Esophagus muscularis mucosa (tissue), 4 donors: ENCODE measurements at places on chromosomes 4 and X.
A peak's percentile ranks its signal among the peaks of the same experiment; 100 is the strongest.

- no peak for DNase-seq
Observed at GRCh38 chr4:159209249-159209648, 106.4 kb downstream of the RAPGEF2 start.

- DNase-seq, result peak; percentile 50
Observed at GRCh38 chr4:152606753-152607152, 70.9 kb upstream of the FBXW7 start.

- DNase-seq, result no peak
Observed at GRCh38 chr4:10441512-10441911, 15.7 kb downstream of the ZNF518B start.

DNA sequence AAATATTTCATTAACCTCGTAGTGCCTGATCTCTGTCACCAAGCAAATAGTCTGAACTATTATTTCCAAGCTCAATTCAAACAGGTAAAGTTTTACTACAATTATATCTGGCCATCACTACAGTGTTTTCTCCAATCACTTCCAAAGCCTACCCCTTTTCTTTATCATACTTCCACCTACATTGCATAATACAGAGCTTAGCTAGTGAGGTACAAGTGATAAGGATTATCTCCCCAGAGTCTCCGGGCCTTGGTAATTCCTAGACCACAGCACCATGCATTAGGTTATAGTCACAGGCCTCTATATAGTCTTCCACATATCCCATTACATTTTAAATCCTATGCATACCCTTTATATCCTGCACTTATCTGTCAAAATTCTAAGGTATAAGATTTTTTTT, 154.2 kb downstream of the SNCA start:
- DNase-seq, result no peak

GRCh38 chrX:153336121-153336894, 2.4 kb downstream of the ZNF275 start:
- no peak for DNase-seq

DNA sequence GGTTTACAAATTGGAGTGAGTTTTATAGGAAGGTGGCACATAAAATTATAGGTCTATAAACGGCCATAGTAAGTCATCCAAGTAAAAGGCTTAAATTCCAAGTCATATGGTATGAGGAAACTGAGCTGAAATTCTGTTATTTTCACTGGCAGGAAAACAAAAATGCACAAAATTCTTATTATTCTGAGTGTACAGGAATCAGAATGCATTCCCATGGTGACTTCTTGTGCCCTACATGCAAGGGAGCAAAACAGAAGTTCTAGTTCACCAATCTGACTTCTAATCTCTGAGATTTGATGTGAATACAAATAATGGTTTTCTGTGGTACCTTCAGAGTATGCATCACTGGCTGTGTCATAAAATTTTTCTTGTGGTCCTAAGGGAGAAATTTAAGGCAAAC, 102.9 kb downstream of the CLCN4 start:
- DNase-seq, result no peak

DNA sequence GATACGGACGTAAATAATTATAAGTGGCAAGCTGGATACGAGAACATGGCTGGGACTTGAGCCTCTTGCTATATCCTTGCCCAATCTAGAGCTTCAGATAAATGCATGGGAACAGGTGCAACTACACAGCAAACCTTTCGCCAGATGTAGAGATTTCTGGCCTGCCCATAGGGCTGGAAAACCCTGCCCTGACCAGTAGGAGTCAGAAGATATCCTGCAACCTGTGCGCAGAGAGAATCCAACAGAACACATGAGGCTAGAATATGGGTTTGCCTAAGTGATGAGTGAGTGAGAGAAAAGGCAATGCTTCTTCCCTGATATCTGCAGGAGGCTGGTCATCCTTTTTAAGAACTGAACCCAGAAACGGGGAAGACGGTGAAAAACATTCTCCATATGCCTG, 805.3 kb upstream of the TENM3 start:
- DNase-seq, result no peak

GRCh38 chr4:15159477-15160019, 157.3 kb downstream of the CPEB2 start:
- DNase-seq, result no peak

DNA sequence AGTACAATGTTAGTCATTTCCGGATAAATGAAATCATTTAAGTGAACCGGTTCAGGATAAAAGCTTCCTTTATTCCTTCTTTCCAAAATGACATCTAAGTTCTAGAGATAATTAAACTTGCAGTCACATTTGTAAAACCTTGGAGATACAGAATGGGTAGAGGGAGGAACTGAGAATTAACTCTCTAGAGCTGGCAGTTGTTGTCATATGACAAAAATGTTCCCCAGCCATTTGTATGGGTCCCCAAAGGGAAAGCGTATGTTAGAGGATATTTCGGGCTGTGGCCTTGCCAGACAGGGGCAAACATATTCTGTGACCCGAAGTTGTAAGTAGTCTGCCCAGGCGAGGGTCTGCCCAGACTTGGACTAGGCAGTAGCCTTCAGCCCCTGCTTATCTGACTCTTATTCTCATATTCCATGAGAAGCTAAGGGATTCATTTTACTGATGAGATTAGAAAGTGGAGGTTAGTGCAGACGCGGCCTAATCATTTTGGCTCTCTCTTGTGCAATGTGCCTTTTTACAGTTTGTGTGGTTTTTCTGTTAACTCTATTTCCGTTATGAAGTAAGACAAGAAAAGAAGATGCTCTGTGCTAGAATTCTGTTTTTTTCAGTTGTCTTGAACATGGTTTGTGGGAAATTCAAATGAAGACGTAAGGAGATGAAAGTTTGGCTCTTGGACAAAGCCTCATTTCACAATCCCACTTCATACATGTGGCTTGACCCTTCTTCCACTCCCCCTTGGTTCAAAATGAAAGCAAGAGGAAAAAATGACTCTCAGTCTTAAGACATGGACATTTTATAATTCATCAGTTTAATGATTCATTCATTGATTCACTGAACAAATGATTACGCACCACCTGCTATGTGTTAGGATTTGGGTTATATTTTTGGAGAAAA, 2394.2 kb upstream of the AGA start:
- DNase-seq, result no peak

GRCh38 chr4:35347276-35347675, 897.0 kb downstream of the ARAP2 start:
- no peak for DNase-seq

GRCh38 chrX:66684196-66684595, 45.3 kb upstream of the EDA2R start:
- no peak for DNase-seq

- no peak for DNase-seq
Observed at GRCh38 chr4:143337600-143338287, 1.1 kb downstream of the GAB1 start.

DNA sequence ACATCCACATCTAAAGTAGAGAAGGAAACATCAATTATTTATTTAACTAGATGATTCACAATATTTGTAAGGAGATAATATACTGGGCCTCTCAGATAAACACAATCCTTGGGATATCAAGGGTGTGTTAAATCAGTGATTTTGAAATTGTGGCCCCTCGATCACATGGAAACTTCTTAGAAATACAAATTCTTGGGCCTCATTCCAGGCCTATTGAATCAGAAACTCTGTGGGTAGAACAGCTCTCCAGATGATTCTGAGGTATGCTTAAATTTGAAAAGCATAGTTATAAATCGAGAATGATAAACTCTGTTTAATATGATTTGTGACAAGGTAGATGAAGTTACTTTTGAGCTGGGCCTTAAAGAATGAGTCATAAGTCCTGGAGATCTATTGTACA, 64.3 kb upstream of the GPR174 start:
- no peak for DNase-seq

- DNase-seq, result no peak
Observed at GRCh38 chrX:129777218-129778030, 2.3 kb upstream of the SASH3 start.

DNA sequence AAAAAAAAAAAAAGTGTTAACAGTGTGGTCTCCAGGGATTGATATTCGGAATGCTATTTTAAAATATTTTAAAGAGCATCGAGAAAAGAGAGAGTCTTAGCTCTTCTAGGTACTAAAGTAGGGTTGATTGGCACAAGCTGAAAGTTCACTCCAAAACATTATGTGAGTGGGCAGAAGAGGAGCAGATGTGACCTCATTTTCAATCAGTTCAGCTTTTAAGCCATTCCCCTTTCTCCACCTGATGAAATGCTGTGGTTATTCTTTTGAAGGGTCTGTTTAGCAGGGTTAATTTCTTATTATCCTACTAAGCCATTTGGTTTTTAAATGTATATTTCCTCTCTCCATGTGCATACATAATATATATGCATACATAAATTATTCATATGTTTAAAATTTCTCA, 69.2 kb downstream of the GALNT7 start:
- DNase-seq, result no peak

GRCh38 chrX:123298026-123298425, 113.9 kb downstream of the GRIA3 start:
- no peak for DNase-seq

DNA sequence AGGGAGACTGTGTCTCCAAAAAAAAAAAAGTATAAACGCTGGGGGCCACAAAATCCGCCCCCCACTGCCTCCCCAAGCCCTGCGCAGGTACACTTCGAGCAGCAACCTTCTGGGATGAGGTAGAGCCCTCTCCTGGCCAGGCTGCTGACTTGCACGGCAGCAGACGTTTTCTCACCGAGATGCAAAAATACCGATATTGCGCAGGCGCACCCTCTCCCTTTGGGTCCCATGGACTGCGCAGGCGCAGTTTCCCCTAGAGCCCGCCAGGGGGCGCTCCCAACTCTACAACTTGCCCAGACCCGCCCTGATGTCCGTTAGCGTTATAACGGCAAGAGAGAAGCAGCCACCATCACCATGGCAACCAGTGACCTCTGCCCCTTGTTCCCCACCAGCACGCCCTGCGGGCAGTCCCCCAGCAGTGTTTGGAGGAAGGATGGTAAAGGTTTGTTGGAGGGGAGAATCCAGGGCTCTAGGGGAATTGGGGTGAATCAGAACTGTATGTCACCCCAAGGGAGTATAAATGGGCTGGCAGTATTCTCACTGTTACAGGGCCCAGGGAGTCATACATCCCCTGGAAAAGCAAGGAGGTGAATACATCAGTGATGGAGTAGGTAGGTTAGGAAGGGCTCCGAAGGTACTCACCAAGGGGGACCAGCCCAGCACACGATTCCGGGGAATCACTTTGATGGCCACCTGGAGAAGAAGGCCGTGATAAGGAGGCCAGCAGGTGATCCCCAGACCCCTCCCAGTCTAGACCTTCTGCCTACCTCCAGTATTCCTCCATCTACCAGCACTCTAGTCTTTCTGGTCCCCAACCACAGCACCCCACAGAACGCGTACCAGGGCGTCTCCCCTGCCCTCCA, 1.5 kb downstream of the PIM2 start:
- DNase-seq, result peak; percentile 95

GRCh38 chr4:128427832-128428366, 140.3 kb upstream of the PGRMC2 start:
- DNase-seq, result no peak

GRCh38 chr4:183153190-183153916, 54.3 kb downstream of the WWC2 start:
- DNase-seq, result no peak

- DNase-seq, result no peak
Observed at GRCh38 chr4:152368001-152368400, 167.9 kb downstream of the FBXW7 start.

- no peak for DNase-seq
Observed at GRCh38 chr4:147975325-147975724, 243.4 kb downstream of the ARHGAP10 start.

- no peak for DNase-seq
Observed at GRCh38 chrX:110132450-110133114, 129.7 kb downstream of the TMEM164 start.

GRCh38 chr4:169956091-169956843, 69.9 kb downstream of the MFAP3L start:
- DNase-seq, result no peak

DNA sequence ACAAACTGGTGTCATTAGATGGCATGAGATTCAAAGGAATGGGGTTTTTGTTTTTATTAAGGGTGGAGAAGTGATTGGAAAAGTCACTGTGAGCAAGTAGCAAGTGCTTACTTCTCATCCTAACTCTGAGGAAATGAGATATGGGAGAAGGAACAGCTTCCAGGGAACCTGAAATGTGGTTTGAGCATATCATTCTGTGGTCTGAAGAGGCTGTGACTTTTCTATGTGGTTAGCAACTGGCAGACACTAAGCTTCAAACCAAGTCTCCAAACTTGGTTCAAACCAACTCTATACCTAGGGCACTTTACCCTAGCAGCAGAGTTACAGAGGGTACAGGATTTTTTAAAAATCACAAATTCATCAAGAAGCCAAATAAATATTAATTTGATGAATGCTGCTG, 58.2 kb downstream of the DCLK2 start:
- no peak for DNase-seq

- no peak for DNase-seq
Observed at GRCh38 chrX:10197279-10198210, 40.8 kb downstream of the CLCN4 start.

DNA sequence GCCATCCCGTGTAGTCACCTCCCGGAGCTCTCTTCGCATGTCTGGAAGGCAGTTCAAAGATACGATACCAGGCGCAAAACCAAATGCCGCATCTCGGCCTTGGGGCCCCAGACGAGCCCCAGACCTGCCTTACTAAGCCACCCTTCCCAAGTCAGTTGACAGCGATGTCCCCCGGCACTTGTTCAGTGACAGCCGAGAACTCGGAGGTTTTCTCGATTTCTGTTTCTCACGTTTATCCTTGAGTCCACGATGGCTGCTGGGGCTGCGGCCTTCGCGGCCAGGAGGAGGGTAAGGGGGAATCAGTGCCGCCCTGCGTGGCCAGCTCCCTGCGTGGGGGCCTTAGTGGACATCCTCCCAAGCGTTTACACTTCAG, 7.3 kb downstream of the MAEA start:
- no peak for DNase-seq

- no peak for DNase-seq
Observed at GRCh38 chr4:1603413-1604135, 80.5 kb downstream of the FAM53A start.

DNA sequence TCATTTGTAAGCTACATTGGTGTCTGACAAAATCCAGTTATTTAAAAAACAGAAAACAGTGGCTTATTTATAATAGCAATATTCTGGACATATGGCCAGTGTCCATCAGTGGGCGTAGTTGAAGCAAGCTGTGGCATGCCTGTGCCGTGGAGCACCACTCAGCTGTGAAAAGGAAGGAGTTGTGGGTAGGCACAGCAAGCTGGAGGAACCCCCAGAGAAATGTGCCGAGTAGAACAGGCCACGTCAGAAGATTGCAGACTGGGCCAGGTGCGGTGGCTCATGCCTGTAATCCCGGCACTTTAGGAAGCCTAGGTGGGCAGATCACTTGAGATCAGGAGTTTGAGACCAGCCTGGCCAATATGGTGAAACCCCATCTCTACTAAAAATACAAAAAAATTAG, 102.4 kb downstream of the GPR143 start:
- no peak for DNase-seq

DNA sequence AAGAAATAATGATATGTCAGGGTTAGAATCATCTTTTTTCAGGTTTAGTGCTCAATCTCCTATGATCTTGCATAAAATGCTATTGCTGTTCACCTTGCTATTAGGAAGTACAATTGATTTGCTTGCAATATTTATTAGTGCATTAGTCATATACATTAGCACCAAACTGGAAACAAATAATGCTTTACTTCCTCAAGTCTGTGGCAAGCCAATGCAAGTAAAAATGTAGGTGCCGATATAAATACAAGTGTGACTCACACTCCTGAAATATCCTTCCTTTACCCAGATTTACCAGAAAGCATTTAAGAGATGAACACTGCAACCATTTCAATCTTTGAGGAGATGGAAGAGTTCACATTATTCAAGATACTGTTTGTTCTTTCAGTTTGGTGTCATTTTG, 1487.7 kb upstream of the ADGRL3 start:
- no peak for DNase-seq

- DNase-seq, result no peak
Observed at GRCh38 chr4:41213625-41214135, 662 bp downstream of the APBB2 start.

GRCh38 chr4:28686618-28687017, 1826.0 kb downstream of the STIM2 start:
- DNase-seq, result no peak
